Aorta (tissue), 5 donors: ENCODE measurements at places on chromosomes 5 and 9.

DNA sequence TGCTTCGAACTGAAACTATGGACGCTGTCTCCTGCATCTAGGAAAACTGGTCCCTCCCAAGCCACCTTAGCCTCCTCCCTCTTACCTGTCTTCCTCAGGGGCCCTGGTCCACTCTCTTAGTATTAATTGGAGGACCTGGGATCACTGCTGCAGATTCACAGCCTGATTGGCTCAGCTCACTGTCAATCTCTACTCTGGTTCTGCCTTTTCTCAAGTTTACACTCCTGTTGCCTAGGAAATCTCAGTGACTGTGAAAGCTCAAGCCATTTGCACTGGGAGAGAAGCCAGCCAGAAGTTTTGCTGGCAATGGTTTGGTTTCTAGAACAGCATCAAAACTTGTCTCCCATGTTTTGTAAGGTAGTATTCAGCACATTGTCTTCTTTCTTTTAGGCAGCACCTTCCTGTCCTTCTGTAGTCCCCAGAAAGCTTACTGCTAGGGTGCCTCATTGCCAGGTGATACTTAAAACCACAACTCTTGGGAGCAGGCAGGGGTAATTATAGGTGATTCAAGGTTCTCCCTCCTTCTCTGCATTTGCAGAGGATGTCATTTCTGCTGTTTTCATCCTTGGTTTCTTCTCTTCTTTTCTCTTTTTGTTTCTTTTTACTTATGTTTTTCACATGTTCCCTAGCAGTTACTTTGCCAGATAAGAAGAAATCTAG is at the start of gene CAPSL:
CAPSL (minus strand) TSS at position 55 of the 660 bp plus-strand sequence. CDS start 17,502 bp downstream, outside the sequence.
- H3K4me3 ChIP-seq, result no peak within 1 kb of the TSS
- no peaks in the 10 kb centered on the region for H3K4me1 ChIP-seq
- DNase-seq, result no peak
- no peaks in the 10 kb centered on the region for H3K27me3 ChIP-seq

DNA sequence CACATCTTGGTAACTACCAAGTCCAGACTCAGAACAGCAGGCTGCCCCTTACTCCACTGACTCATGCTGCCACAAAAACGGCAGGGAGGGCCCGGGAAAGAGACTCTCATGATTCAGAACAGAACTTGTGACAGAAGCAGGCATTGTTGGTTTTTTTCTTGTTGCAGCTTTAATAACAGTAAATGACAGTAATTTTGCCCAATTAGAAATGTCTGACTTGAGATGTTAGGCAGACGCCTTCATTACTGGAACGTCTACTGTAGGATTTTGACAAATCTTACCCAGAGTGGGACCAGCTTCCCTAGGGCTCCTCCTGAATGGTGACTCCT is 77.9 kb downstream of the SEMA5A start:
- no peaks in the 10 kb centered on the region for H3K27me3 ChIP-seq
- H3K27ac ChIP-seq, result no peak overlapping the region
- DNase-seq, result no peak
- no peaks in the 10 kb centered on the region for H3K4me1 ChIP-seq
- no peaks in the 10 kb centered on the region for H3K36me3 ChIP-seq

DNA sequence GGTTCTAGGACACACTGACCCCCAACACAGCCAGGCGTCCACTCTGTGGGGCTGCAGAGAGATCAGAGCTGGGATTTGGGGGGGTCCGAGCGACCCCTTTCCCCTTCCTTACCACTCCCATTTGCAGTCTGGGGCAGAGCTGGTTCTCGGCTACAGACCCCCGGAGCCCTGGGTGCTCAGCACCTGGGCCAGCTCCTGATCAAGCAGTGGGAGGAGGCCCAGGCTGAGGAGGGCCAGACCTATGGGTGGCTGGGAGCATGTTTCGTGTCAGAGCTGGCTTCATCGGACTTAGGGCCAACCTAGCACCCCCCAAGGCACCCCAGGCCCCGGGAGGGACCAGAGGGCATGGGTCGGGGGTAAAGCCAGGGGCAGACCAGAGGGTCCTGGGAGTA is 7.6 kb downstream of the GRIN1 start:
- H3K36me3 ChIP-seq, result no peaks in the 10 kb centered on the region
- no peaks in the 10 kb centered on the region for H3K4me1 ChIP-seq
- no peak for DNase-seq
- H3K4me3 ChIP-seq, result no peak overlapping the region
- H3K27ac ChIP-seq, result no peak overlapping the region

- no peaks in the 10 kb centered on the region for H3K4me1 ChIP-seq
- H3K4me3 ChIP-seq, result no peak overlapping the region
- H3K36me3 ChIP-seq, result no peaks in the 10 kb centered on the region
- DNase-seq, result no peak
- H3K27ac ChIP-seq, result no peak overlapping the region
These were observed 60.1 kb downstream of the FBN2 start for GRCh38 chr5:128477944-128478343.

DNA sequence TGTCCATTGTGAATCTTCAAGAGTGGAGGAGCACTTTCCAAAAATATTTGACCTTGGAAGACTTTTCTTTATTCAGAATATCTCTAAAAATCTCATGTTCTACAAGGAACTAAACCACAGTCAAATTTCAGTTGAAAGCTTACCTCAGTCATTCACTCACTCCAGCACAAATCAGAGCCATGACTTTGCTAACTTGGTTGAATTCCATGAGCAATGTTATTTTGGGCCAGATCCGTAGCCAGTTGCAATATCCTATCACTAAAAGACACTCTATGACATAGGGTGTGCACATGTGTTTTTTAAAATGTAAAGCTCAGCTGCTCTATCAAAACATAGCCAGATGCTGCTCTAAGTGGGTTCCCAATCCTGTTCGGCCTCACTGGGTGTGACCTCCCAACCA is 156.1 kb upstream of the ANKRD55 start:
- H3K4me3 ChIP-seq, result no peak overlapping the region
- H3K27me3 ChIP-seq, result peaks cover 2% of the 10 kb centered on the region
- H3K36me3 ChIP-seq, result no peaks in the 10 kb centered on the region
- peaks cover 5% of the 10 kb centered on the region for H3K4me1 ChIP-seq

- DNase-seq, result no peak
- no peaks in the 10 kb centered on the region for H3K36me3 ChIP-seq
- no peaks in the 10 kb centered on the region for H3K27me3 ChIP-seq
- H3K4me1 ChIP-seq, result no peaks in the 10 kb centered on the region
- no peak overlapping the region for H3K27ac ChIP-seq
These were observed 125.8 kb downstream of the ARRDC3 start for GRCh38 chr5:91257301-91257700.

DNA sequence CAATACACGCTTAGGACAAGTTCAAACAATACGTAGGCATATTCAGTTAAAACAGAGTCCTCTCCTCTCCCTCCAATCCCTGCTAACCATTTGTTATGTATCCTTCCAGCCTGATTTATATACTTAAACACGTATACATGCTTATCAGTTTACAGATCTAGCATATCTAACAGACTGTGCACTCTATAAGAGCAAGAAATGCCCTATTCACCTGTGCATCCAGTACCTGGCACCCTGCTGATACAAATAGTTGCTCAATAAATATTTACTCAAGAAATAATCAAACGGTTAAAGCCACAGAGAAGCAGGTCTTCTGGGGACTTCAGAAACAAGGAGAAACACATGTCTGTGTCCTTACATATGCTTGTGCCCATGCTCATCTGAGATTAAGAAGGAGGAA is 55.9 kb downstream of the MLLT3 start:
- no peaks in the 10 kb centered on the region for H3K36me3 ChIP-seq
- no peak for DNase-seq
- no peak overlapping the region for H3K4me3 ChIP-seq
- H3K27me3 ChIP-seq, result no peaks in the 10 kb centered on the region
- no peak overlapping the region for H3K27ac ChIP-seq

- H3K27me3 ChIP-seq, result no peaks in the 10 kb centered on the region
- no peak for DNase-seq
- no peaks in the 10 kb centered on the region for H3K36me3 ChIP-seq
- no peak overlapping the region for H3K4me3 ChIP-seq
These were observed 180.4 kb downstream of the DAB2IP start for GRCh38 chr9:121831869-121832268.

GRCh38 chr9:97807681-97808080 is 45.3 kb upstream of the FOXE1 start:
- DNase-seq, result no peak
- no peak overlapping the region for H3K27ac ChIP-seq
- H3K36me3 ChIP-seq, result no peaks in the 10 kb centered on the region
- H3K4me3 ChIP-seq, result no peak overlapping the region
- no peaks in the 10 kb centered on the region for H3K27me3 ChIP-seq

GRCh38 chr9:126417043-126417442 is 90.4 kb downstream of the MVB12B start:
- no peaks in the 10 kb centered on the region for H3K27me3 ChIP-seq
- no peaks in the 10 kb centered on the region for H3K36me3 ChIP-seq
- no peak overlapping the region for H3K4me3 ChIP-seq
- H3K27ac ChIP-seq, result no peak overlapping the region
- no peak for DNase-seq

GRCh38 chr9:2655411-2655901 is 33.9 kb downstream of the VLDLR start:
- H3K4me1 ChIP-seq, result no peaks in the 10 kb centered on the region
- H3K27me3 ChIP-seq, result no peaks in the 10 kb centered on the region
- DNase-seq, result no peak
- H3K4me3 ChIP-seq, result no peak overlapping the region
- H3K27ac ChIP-seq, result no peak overlapping the region

DNA sequence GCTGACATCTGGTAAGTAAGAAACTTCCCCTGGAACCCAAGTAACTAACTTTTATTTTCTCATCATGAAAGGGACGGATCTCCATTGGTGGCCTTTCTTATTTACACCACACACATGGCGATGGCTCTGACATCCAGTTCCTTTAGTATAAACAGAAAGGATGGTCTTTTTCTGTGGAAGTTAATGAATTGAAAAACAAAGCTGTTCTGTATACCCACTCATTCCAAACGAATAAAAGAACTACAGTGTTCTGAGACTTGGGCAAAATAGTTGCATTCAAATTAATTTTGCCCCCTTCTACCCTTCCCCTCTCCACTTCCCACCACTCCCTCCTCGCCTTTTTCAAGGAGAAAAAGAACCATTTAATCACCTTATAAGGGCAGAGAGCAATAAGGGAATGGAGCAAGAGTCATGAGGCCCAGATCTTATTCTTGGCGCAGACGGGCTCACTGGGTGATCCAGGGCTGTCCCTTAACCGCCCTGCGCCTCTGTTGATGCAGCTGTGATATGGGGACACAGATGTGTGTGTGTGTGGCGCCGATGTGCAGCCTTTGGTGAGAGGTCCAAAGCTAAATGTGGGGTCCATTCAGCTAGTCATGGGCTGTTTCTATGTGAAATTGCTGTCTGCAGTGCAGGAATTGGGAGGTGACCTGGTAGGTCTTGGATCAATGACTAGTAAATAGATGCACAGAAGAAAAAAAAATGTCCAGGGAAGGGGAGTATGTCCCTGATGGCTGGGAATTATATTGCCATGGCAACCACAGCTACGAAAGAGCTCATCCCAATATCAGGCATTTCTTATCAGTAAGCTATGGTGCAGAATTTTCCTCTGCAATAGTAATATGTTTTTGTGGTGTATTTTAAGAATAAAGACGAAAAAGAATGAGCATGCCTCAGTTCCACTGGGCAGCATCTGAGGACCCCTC is 141.5 kb upstream of the ERCC6L2 start:
- DNase-seq, result no peak
- H3K4me3 ChIP-seq, result no peak overlapping the region
- H3K4me1 ChIP-seq, result no peaks in the 10 kb centered on the region
- no peaks in the 10 kb centered on the region for H3K27me3 ChIP-seq
